ENCODE measurements at places on chromosomes 3 and 15.

DNA sequence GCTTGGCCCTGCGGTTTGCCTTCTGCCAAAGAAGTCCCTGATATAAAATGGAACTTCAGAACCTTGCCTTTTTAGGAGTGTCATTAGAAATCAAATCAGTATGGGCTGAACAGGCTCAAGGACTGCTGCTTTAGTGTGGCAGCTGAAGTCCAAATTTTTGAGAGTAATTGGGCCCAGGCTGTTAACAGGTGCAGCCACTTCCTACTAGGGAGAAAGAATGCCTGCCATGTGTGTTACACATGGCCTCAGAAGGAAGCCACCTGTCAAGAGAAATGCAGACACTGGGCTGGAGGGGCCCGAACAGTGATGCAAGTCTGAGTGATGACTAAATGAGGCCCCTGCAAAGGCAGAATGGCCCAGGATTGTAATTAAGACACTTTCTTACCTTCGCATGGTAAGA, 786.7 kb upstream of the CFAP20DC start:
- DNase-seq, result no peak

DNA sequence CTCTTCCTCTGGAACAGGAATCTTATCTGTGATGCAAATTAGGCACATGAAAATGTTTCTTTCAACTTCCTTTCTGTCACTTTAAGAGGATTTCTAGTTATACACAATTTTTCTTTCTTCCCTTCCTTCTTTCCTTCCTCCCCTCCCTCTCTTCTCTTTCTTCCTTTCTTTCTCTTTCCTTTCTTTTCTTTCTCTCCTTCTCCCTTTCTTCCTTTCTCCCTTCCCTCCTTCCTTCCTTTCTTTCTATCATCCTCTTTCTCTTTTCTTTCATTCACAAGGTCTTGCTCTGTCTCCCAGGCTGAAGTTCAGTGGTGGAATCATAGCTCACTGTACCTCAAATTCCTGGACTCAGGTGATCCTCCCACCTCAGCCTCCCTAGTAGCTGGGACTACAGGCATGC, 18.0 kb upstream of the C2CD4B start:
- no peak for DNase-seq

DNA sequence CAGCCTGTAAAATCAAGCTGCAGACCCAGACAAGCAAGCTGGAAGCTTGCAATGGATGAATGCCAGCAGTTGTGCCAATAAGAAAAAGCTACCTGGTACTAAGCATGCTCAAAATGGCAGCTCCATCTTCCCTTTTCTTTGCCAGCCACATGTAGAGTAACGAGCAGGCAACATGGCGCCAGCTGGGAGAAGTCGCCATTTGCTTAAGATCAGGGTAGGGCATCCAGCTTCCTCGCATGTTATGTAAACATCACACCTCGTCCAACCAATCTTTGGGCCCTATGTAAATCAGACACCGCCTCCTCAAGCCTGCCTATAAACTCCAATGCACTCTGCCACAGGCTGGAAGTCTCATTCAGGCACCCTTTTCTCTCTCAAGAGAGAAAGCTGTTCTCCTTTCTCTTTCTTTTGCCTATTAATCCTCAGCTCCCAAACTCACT, 973.9 kb downstream of the FHIT start:
- DNase-seq, result no peak

DNA sequence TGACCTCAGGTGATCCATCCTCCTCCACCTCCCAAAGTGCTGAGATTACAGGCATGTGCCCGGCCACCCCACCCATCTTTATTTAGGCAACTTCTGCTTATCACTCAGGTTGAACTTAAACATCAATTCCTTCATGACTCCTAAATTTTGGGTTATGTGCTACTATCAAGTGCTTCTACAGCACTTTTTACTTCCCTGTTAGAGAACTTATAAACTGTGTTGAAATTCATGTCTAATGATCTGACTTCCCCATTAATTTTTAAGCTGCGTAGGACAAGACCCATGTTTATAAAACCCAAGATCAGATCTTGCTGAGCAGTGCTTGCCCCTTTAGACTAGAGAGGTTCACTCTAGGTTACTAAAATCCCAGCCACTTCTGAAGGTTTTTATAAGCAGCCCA, 266.2 kb upstream of the TPRG1 start:
- no peak for DNase-seq

- no peak for DNase-seq
Measured at GRCh38 chr3:146625186-146625775, 20.1 kb upstream of the PLSCR5 start.

GRCh38 chr3:88807491-88808105, 299.8 kb upstream of the EPHA3 start:
- DNase-seq, result no peak

- peak; percentile 7 for DNase-seq
Measured at GRCh38 chr3:171374260-171374659, 85.9 kb downstream of the TNIK start.

DNA sequence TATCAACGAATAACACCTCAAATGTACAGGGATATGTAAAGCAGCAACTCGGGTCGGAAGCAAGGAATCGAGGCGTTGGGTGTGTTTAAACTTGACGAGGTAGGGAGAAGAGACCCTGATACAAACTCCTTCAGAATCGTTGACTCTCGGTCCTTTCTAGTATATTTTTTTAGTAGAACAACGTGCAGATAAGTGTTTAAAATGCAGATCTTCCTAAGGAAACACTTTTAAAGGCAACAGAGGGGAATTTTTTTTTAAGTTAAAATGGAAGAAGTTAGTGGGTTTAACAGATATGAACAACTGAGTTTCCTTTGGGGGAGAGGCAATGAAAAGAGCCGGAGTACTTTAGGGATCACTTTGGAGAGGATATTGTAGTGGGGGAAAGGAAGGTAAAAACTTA, 1.1 kb upstream of the KPNA4 start:
- no peak for DNase-seq

DNA sequence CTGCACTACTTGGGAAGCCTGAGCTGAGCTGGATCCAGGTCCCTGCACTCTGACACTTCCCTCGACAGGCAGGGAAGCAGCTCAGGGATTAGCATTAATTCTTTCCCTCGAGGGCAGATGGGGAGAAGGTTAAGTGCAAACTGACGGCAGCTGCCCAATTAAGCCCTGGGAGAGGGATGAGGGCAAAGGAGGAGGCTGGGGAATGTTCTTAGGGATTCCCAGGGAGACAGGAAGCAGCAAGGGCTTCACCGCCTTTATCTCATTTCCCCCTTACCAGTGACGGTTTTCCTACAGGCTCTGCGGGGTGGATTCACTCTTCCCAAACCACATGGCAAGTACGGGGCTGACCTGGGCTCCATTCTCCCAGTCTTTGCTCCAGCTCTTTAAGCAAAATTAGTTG, 519.0 kb upstream of the PROK2 start:
- DNase-seq, result no peak

- DNase-seq, result no peak
Measured at GRCh38 chr3:77648214-77648613, 608.3 kb downstream of the ROBO2 start.

GRCh38 chr3:62371720-62372591, 1.4 kb downstream of the FEZF2 start:
- no peak for DNase-seq

DNA sequence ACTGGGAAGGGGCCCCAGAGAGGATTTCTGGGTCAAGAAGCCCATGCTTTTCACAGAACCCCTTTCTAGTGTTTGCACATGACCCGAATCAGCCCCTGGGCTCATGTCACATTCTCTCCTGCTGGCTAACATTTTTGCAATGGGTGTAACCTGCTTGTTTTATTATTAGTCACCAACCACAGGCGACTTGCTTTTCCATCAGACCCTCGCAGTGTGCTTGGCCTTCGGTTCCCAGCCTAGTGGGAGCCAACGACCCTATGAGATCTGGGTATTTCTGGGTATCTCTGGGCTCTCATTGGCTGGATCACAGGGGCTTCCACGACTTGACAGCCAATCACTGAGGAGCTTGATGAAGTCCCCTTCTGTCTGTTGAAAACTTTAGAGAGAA, 11.0 kb upstream of the FBLN2 start:
- no peak for DNase-seq

- DNase-seq, result no peak
Measured at GRCh38 chr3:48747706-48748105, 30.7 kb upstream of the IP6K2 start.

DNA sequence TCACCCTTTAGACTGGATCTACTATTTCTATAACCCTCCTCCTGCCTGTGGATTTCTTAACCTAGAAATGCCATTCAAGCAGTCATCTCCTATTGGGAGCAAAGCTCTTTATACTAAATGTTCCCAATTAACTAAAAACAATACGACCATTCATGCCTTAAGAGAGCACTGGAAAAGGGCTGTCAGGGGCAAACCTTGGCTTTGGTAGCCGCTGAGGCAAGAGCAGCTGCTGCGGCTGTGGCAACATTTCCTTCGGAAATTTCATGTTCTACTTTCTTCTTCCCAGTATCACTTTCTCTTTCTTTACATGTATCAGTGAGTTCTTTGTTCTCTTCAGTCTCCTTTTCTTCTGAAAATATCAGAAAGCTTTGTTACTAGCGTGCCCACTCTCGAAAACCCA, 56.3 kb upstream of the CSPG5 start:
- DNase-seq, result no peak

DNA sequence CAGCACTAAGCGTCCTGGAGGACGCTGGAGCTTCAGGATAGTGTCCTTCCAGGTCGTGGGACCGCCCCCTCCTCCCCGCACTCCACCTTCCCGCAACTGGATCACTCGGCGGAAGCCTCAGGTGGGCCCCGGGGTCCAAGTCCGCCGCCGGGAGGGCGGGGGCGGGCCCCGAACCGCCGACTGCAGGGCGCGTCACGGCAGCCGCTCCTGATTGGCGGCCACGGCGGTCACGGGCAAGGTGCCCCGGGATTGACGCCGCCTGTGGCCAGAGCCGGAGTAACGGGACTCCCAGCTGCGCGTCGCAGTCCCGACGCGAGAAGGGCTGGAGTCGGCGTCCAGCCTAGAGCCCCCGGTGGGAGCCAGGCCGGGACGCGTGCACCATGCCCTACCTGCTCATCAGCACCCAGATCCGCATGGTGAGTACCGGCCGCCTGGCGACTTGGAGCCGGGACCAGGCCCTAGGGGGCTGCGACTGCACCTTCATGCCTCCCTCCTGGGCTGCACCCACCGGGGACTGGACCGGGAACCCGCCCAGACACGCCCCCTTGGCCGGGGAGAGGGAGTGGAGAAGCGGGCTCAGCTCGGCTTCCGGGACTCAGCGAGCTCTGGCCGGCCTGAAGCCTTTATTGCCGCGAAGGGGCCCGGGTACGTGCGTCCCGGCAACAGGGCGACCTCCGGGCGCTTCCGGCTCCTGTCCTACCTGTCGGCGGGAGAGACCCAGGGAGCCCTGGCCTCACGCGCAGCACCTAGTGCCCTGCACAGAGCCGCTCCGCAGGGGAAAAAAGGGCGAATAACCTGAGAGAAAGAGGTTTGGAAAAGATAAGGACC, at the start of gene GCHFR:
GCHFR (plus strand) TSS at position 268 of the 828 bp plus-strand sequence; CDS start at position 381, 113 bp downstream.
- DNase-seq, result peak; percentile 69

- no peak for DNase-seq
Measured at GRCh38 chr3:197856199-197856816, 65.3 kb downstream of the LRCH3 start.

DNA sequence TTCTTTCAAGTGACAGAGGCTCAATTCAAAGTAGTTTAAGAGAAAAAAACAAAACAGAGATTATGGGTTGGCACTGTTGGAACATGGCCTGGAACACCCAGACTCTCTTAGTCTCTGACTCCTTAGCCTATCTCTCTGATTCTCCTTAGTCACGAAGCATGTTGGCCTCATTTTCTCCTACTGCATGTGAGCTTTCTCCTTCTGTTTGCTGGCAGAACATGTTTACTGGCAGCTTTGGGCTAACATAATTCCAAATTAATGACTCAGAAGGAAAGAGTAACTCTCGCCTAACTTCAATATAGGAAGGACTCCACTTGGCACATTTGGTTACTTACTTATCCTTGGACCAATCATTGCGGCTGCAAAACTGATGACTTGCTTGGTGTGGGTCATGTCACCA, 21.7 kb upstream of the CCDC39 start:
- DNase-seq, result no peak

GRCh38 chr3:156181509-156181908, 61.1 kb downstream of the KCNAB1 start:
- no peak for DNase-seq

- DNase-seq, result peak; percentile 50
Measured at GRCh38 chr3:58568572-58569286, 8.5 kb downstream of the FAM107A start.

- DNase-seq, result peak; percentile 57
Measured at GRCh38 chr3:36944012-36944640, 728 bp downstream of the TRANK1 start.

GRCh38 chr3:149342413-149343380, 9.3 kb upstream of the TM4SF18 start:
- DNase-seq, result no peak

GRCh38 chr3:13594991-13595421, 46.1 kb downstream of the FBLN2 start:
- no peak for DNase-seq

Data from hematopoietic multipotent progenitor cell treated with erythropoietin and hydrocortisone succinate and interleukin-3 and kit ligand, for 8 days (in vitro differentiated cells).